Cortex of kidney (tissue), 1 donor: ENCODE measurements at places on chromosomes 12 and 14.

- no peak for DNase-seq
Measured at GRCh38 chr12:27906658-27907473, 65.7 kb downstream of the PTHLH start.

DNA sequence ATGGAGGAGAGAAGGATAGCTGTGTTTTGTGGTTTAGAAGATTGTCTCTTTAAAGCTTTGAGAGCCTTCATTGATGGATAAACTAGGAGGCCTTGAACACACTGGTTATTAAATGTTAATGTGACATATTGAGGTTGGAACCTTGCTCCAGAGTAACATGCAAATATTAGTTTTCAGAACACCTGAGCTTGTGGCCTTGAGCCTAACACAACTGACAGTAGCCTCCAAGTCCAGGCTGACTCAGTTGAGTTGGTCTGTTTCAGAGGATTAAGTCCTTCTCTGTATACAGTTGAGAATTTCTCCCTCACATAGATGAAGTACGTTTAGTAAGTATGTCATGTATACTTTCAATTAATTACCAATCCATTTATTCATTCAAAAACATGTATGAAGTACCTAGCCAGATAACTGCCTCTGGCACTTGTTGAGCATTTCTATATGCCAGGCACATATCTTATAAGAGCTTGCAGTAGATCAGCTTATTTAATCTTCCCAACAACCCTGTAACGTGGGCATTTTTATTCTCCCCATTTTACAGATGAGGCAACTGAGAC is 63.5 kb downstream of the ELK3 start:
- DNase-seq = no peak

- no peak for DNase-seq
Measured at GRCh38 chr14:99876406-99876805, 83.2 kb downstream of the EML1 start.

DNA sequence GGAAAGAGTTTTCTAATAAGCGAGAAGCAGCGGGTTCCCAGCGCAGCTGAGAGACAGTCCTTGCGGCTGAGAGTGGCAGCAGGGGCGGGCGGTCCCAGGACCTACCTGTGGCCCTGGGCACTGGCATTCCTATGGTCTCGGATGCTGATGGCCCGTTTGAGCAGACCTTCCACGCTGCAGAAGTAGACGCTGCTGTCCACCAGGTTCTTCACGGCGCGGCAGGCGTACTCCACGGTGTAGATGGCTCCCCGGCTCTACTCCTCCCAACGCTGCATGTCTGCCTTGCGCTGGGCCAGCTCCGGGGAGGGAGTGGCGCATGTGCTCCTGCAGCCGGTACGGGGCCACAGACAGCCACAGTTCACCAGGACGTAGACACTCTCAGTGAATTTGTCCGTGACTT is 21.8 kb upstream of the PLEKHA5 start:
- no peak for DNase-seq

DNA sequence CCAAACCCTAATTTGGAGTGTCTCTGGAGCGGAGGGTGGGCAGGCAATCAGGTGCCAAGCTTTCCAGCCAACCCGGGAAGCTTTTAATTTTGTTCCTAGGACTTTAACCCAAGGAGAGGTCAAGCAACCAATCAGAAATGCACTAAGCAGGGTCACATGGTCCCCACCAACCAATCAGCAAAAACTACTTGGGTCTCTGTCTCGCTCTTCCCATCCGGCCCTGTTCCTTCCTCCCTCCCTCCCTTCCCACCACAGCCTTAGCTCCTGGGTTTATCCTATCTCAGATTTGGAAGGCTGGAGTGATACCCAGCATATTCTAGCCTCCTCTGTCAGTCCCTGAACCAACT is 7.3 kb downstream of the HOXC5 start:
- no peak for DNase-seq

GRCh38 chr12:48744251-48745008 is 27.9 kb upstream of the CCNT1 start:
- no peak for DNase-seq

- DNase-seq = no peak
Measured at GRCh38 chr14:32384464-32384863, 55.4 kb downstream of the AKAP6 start.

GRCh38 chr12:13627536-13627935 is 353.9 kb downstream of the GRIN2B start:
- DNase-seq = no peak

DNA sequence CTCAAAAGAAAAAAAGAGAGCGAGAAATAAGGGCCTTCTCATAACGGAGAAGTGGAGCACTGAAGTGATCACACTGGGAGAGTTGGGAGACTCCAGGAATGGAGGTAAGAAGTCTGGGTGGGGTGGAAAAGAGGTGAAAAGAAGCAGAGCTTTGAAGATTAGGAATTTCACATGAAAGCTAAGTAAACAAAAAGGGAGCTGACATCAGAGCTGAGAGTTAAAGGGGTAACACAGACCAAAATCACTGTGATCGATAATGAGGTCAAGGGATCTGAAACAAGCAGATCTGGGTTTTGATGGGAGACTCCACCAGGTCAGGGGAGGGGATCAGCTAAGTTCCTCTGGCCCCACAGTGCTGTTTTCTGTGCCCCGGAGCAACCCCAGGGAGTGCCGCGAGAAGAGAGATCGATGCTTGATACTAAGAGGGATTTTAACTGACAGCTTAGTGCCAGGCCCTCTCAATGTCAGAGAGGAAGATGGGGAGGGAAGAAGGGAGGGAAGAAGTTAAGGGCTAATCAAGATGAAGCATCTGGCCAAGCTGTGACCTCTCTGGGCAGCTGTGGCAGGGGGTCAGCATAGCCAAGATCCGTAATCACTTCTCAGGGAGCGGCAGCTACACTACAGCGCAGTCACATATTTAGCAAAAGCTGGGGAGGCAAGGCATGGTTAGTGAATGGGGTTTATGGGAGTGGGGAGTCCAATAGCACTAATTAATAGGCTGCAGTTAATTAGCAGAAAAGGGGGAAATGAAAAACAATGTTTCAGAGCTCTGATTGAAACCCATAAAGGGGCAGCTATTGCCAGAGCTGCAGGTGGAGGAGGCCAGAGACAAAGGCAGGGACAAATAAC is 8.0 kb downstream of the AQP6 start:
- DNase-seq = no peak

GRCh38 chr12:19316425-19316824 is 122.9 kb upstream of the AEBP2 start:
- no peak for DNase-seq

DNA sequence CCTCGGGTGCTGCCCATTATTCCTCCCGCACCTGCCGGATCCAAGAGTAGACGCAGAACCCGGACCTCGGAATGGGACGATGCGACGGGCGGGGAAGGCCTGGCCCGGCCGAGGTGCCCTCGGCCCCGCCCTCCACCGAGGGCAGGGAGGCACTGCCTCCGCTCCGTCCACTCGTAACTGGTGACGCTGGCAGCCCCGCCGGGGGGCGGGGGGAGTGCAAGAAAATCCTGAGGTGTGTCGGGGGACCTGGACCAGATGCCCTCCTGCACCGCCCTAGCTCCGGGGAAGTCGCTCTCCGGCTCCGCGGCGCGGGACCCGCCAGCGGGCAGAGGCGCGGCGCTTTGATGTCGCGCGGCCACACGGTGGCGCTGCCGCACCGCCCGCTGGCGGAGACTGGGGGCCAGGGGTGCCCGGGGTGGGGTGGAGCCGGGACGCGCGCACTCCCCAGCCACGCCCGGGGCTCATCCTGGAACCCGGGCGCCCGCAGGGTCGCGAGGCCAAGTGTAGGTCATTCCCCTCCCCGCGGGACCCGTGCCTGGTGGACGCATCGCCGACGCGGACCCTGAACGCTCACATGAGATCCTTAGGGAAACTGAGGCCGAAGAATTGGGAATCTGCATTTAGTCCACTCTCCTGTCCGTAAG is 202.8 kb downstream of the TTC8 start:
- DNase-seq = no peak

DNA sequence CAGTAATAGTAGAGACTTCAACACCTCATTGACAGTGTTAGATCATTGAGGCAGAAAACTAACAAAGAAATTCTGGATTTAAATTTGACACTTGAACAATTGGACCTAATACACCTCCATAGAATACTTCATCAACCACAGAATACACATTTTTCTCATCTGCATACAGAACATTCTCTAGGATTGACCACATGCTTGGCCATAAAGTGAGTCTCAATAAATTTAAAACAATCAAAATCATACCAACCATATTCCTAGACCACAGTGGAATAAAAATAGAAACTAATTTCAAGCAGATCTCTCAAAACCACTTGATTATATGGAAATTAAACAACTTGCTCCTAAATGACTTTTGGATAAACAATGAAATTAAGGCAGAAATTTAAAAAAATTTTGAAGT is 82.3 kb downstream of the SLC38A4 start:
- no peak for DNase-seq

DNA sequence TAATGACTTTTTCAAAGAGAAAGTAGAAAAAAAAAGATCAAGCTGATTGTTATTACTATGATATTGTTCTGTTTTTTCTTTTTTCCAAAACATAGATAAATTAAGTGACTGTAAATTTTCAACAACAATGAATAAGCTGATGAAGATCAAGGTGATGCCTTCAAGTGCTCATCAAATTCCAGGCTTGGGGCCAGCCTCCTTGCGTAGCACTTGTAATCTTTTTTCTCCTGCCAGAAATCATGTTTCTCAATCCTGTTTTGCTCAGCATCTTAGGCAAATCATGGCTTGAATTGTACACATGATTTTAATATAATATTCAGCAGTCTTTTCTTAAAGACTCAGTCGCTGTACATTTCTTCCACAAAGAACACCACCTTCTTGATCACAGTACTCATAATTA is 333.2 kb downstream of the NPAS3 start:
- no peak for DNase-seq

DNA sequence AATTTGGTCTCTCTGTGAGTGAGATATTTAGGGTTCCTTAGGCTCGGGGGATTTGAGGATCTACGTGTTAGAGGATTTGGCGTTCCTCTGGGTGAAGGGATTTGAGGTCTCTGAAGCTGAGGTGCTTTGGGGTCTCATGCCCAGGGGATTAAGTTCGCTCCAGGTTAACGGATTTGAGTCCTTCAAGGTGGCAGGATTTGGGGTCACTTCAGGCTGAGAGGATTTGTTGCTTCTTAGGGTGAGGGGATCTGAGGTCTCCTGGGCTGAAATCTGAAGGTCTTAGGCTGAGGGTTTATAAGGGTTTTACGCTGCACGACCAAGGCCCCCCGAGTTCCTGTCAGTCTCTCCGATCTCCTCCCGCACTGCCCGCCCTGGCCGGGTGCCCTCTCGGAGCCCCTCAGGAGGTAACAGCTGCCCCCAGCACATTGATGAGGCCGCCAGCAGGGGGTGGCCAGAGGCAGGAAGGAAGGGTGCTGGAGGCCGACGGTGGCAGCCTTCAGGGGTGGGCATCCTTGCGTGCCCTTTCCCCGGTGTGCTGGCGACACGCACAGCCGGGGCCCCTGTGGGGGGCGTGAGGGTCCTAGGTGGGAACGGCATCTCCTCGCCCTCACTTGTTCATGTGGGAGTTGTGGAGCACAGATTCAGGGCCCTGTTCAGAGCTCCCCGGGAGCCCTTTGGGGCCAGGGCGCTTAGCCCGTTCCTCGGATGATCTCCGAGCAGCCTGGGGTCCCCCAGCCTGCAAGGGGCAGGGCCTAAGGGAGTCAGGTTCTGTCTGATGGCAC is 14.3 kb downstream of the CEP170B start:
- no peak for DNase-seq

- no peak for DNase-seq
Measured at GRCh38 chr14:81471062-81471461, 62.6 kb downstream of the SEL1L start.

GRCh38 chr12:130813949-130814348 is 25.1 kb downstream of the STX2 start:
- no peak for DNase-seq

GRCh38 chr14:37697489-37698121 is 102.2 kb downstream of the TTC6 start:
- DNase-seq = no peak

GRCh38 chr14:92914087-92914656 is 8.8 kb upstream of the CHGA start:
- DNase-seq = no peak

GRCh38 chr14:21033133-21033698 is 1.4 kb downstream of the RNASE13 start:
- no peak for DNase-seq

- DNase-seq = no peak
Measured at GRCh38 chr12:44863867-44864266, 12.2 kb downstream of the NELL2 start.

DNA sequence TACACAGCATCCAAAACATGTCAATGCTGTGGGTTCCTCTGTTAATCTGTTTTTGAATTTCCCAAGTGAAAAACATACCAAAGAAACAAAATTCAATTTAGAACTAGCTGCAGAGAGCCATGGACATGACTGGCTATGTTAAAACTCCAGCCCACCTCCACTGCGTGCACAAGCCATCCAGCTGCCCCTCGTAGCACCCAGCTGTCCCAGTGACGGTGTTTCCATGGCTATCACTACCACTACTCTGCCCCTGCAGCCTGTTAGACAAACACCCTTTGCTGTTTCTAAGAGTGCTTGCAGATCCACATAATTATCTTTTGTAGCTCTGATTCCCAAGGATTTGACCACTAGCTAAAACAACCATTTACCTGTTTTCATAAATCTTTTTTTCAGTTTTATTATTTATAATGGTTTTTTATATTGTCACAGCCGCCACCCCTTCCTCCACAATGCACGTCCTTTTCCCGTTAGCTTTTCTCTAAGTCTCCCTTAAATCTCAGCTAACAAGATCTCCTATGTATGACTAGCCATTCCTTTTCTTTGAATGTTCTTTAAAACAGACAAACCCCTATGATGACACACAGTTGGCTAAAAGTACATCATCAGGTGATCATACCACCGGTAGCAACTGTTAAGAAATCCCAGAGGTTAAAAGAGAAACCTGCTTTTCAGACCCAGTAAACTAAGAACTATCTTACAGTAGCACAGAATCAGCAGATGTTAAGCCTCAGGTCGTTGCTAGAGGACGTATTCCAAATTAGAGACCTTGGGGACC is 37.8 kb upstream of the NAA30 start:
- DNase-seq = no peak

- DNase-seq = no peak
Measured at GRCh38 chr12:11894890-11895289, 175.8 kb upstream of the BCL2L14 start.

DNA sequence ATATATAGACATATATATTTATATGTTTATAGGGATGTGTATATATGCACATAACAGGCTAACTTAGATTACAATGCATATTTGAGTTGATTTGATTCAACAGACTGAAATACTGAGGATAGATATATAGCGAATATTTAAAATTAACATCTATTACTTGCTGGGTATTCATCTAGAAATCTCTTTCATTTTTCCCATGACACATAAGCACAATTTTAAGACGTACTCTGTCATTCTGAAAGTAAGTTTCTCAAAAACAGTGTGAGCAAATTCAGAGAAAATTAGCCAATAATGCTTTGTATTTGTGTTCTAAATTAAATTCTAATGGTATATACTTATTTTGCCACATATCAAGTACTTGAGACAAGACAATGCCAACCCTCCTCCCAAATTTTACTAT is 907.5 kb upstream of the MDGA2 start:
- DNase-seq = no peak

GRCh38 chr12:66638666-66639065 is 40.2 kb downstream of the GRIP1 start:
- DNase-seq = no peak
